Daoy (cell line): ENCODE measurements at places on chromosomes 6 and 20. TPM values are rescaled to one million over a fixed set of nuclear protein-coding genes. Genes with fewer than 3 reads are reported as not detected.

GRCh38 chr6:20632696-20633095 is 98.4 kb downstream of the CDKAL1 start:
- DNase-seq: no peak

- peak; percentile 21 for DNase-seq
Measured at GRCh38 chr6:163860287-163861081, 446.0 kb downstream of the QKI start.

DNA sequence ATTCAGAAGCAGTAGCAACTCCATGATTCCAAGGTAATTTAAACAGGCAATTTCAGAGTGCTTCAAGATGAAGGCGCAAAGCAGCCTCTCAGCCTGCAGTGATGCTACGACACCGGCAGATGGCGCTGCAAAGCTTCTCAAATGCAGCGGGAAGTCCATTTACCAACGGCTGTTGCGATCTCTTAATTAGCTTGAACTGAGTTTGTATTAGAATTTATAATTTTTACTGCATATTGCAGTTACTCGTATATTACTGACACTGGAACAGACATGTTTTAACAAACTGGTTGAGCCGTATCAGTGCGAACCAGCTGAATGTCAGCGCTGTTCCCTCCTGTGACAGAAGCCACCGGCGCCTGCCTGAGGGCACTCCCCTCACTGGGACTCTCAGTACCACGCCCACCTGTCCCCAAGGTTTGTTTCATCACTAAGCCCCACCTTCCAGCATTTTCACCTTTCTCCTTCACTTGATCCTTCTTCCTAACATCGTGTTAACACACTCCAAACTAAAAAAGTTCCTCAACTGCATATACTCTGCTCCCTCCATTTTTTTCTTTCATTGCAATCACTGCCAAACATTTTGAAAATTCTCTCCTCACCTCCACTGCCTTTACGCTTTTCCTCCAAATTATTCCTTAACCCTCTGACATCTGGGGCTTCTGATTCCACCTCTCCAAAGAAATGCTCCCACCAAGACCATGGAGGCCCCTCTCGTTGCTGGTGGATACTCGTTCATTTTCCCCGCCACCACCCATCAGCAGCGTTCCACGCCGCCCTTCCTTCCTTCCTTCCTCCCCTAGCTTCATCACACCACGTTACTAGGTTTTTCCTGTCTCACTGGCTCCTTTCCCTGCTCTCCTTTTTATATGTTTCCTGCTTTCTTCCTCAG is 14.5 kb downstream of the GNL1 start:
- DNase-seq: peak; percentile 87

DNA sequence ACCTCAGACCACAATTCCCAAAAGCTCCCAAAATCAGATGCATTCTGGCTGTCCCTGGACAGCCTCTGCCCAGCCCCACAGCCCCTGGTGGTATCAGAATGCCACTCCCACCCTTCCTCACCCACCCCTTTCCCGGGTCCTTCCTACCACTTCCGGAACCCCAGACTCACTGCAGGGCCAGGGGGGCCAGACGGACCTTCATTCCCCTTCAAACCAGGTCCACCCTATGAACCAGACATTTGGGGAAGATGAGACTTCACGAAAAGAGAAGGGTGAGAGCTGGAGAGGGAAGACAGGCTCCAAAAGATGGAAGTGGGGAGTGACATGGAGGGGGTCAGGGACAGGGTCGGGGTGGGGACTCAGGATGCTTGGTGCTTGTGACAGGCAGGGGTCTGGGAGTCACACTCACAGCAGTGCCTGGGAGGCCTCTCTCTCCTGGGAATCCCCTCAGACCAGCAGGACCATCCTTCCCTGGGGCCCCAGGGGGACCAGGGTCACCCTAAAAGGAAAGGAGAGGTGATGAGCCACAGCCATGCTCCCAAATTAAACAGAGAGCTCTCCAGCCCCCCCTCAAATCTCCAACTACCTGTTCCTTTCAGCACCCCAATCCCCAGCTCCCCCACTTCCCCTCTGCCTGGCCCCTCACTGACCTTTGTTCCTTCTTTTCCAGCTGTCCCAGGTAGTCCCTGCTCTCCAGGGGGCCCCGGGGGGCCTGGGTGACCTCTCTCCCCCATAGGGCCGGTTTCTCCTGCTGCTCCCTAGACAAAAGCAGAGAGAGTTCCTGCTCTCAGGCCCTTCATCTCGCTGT is 20.2 kb downstream of the COL11A2 start:
- no peak for DNase-seq

- no peak for DNase-seq
Measured at GRCh38 chr20:977021-977420, 25.1 kb downstream of the RSPO4 start.

- no peak for DNase-seq
Measured at GRCh38 chr6:134134654-134135053, 82.2 kb upstream of the SLC2A12 start.

DNA sequence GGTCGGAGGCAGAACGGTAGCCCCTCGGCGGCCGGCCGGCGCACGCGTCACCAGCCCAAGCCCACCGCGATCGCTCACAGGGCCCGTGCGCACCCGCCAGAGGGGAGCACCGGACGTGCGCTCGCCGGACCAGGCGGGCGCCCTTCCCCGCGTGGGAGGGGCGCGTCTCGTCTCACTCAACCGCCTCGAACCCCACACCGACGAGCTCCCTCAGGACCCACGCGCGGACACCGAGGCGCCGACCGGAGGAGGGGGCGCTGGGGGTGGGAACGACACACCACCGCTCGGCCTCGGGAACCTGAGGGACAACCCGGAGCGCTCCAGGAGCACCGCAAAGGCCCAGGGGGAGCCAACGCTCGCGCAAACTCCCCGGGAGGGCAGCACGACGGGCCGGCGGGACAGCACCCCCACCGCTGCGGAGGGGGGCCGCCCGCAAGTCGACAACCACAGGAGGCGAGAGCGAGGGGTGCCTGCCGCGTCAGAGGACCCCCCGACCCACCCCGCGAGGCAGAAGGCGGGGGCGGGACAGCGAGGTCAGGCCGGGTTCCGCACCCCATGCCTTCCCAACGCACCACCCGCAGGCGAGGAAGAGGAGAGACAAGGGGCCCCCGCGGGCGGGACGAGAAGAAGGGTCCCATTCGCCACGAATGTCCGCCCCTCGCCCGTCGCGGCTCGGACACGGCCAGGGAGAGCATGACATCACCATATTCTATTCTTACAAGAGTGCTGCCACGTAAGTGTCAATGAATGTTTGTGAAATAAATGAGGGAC is 512.7 kb upstream of the ZNF337 start:
- DNase-seq: no peak

GRCh38 chr6:160024152-160024551 is 55.3 kb downstream of the IGF2R start:
- no peak for DNase-seq

- DNase-seq: no peak
Measured at GRCh38 chr6:72102561-72102960, 216.2 kb downstream of the RIMS1 start.

DNA sequence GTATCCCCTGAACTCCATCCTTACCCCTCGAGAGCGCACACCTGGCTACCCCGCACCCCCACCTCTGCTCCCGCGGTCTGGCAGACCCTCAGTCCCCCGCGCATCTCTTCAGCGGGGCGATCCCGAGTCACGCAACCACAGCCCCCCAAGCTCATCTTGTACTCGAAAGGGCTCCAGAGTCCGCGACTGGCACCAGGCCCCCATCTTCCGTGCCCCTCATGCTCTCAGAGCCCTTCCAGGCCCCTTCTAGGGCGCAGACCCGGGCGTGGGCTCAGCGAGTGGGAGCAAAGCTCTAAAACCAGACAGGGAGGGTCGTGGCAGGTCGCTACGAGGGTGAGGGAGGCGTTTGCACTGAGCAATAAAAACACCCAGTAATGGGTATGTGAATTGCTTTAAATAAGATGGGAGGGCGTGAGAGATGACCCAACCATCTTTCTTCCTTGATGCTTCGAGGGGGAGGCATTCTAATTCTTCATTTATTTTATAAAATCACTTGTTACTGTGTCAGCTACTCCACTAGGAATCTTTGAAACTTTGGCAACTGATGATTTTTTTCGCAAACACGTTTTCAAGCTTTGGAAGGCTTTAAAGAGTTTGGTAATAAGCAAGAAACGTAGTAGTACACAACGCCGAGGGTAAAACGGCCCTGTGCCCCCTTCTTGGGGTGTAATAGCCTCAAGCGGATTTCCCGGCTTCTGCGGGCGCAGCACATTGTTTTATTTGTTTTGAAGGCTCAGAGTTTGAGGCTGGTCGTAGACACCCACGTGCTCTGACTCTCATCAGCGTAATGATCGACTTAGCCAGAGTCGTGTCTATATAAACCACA is 42.6 kb upstream of the SUPT3H start:
- peak; percentile 66 for DNase-seq

- DNase-seq: no peak
Measured at GRCh38 chr20:54190217-54190616, 16.4 kb upstream of the CYP24A1 start.

DNA sequence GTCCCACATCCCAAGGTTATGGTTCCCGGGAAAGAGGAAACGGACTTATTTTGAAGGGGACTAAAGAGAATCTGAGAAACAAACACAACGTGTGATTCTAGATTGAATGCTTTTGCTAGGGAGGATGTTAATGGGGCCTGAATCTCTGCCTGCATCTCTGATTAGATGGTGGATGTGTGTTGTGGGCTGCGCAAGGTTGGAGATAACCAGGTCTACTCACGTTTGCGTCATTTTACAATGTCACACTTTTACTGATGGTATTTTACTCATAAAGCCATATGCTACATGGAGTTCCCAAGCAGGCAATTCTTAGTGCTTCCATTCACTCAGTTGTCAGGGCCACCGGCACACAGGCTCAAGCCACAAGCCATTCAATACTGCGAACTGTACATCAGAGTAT is 23.2 kb upstream of the CCR6 start:
- DNase-seq: no peak

- no peak for DNase-seq
Measured at GRCh38 chr6:73738367-73739028, 42.5 kb downstream of the CD109 start.

GRCh38 chr6:118606858-118607257 is 44.5 kb downstream of the CEP85L start:
- no peak for DNase-seq

- no peak for DNase-seq
Measured at GRCh38 chr6:25691894-25692293, 39.9 kb downstream of the SCGN start.

- DNase-seq: no peak
Measured at GRCh38 chr20:62190639-62191411, 8.0 kb downstream of the MTG2 start.

DNA sequence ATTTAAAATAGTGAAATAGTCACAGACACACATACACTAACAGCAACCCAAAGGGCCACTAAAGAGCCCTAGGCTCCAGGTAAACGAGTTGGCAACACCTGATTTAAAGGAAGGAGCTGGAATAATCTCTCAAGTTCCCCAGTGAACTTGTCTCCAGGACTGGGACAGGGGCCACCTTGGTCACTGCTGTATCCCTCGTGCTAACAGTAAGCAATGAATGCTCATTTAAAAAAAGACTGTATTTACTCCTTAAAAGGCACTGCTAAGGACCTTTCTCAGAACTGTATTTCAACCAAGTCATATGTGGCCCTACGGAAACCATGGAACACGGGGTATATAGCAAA is 1.3 kb downstream of the DIDO1 start:
- no peak for DNase-seq

DNA sequence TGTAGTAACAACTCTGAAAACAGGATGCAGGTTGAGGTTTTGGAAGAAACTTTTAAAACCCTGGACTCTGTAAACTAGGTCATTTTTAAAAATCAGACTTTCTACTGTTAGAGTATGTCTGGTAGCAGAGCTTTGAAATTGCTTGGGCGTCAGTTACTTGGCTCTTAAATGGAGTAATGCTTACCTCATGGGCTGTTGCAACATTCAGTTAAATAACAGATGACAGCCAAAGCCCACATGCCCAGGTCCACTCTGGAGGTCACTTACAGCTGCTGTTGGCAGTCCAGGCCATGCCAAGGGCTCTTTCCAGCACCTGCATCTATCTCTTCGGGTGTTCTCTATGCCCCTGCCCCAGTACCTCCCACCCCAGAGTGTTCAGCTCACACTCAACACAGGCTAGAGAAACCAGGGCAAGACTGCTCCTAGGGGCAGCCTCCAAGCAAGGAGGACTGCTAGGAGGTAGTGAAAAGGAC is 96.4 kb downstream of the BANF2 start:
- no peak for DNase-seq

DNA sequence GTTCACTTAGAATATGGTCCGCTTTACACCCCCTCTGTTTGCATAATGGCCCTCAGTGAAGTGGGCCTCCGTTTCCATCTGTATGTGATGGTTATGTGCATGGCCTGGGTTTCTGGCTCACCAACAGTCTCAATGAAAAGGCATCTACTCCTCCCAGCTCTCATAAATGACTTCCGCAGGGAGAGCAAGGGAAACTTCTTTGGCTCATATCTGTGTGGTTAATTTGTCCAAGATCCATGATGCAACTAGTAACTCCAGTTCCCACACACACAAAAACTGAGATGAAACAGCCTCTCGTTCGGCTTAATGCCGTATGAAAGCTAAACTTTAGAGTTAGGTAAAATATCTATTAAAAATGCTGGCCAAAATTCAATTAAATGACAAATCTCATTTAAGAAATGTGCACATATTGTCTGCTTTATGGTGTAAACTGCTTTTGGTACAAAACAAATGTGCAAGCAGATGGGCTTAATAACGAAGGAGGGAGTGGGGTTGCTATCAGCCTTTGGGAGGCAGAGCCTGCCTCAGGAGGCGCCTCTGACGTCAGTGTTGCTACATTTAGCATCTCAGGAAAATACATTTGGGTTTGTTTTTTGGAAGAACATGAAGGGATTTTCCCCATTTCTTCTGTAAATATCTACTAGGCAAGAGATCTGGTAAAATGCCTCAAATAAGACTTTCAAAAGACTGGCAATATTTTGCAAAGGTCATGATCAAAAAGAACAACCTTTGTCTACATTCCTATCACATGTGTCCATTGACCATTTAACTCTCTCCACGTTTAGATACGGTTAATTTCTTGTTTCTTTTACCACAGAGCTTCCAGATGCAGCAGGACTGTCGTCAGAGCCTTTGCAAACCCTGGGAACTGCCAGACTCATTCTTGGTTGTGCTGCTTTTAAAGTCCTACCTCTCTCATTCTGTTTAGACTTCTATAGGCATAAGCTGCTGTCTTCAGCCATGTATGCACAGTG is 96.8 kb downstream of the ARMC2 start:
- peak; percentile 48 for DNase-seq

DNA sequence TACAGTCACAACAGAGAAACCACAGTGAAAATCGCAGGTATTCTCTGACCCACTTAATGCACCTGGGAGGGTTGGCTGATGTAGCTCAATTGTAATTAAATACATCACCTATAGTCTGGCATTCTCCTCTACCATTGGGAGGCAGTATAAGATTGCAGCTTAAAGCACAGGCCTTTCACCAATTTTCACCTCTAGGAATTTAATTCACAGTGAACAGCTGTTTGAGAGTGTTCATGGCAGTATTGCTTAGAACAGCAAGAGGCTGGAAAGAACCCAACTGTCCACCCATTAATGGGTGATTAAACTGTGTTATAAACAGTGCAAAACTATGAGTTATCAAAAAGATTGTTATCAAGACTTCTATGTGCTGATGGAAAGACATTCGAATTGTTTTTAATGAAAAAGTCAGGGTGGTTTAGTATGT is 2.0 kb downstream of the EDEM2 start:
- peak; percentile 16 for DNase-seq

Gene ALDH5A1
- 2.1 and 3.4 TPM in 2 replicates for total RNA-seq

Gene PI3
- not detected in 2 replicates for total RNA-seq

Gene ASF1A
- total RNA-seq: 41.5 and 42.5 TPM in 2 replicates

Gene VSTM2L
- 6.9 and 10.0 TPM in 2 replicates for total RNA-seq

Gene FUCA2
- total RNA-seq: 49.3 and 50.1 TPM in 2 replicates

Gene SCGN
- total RNA-seq: not detected in 2 replicates

Gene DYNLT2
- total RNA-seq: 1.8 and 2.3 TPM in 2 replicates

Gene ALDH8A1
- total RNA-seq: not detected in 2 replicates
